Transverse colon (tissue), 4 donors: ENCODE measurements at places on chromosomes 12 and 14. TPM values are rescaled to one million over a fixed set of nuclear protein-coding genes. Genes with fewer than 3 reads are reported as not detected.
A peak's percentile ranks its signal among the peaks of the same experiment; 100 is the strongest.

GRCh38 chr12:21516281-21516680 lies 9.8 kb upstream of the SPX start:
- H3K4me1 ChIP-seq, result no peaks in the 10 kb centered on the region
- no peak overlapping the region for H3K4me3 ChIP-seq
- peaks cover 38% of the 10 kb centered on the region for H3K36me3 ChIP-seq
- H3K27me3 ChIP-seq, result no peaks in the 10 kb centered on the region
- no peak overlapping the region for H3K27ac ChIP-seq

DNA sequence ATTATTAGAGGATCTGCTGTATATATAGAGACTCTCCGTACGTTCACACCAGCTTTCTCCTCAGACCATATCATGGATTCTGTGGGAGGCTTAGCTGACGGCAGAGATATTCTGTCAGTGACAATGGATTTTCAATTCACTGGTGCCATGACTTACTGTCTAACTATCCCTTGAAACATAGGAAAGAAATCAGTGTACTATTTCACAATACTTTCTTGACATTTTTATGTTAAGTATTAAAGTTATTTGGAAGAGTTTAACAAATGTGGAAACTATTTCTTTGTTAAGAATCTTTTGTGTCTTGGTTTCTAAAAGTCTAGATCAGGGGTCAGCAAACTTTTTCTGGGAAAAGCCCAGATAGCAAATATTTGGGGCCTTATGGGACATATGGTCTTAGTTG lies 118.5 kb downstream of the GTF2A1 start:
- no peaks in the 10 kb centered on the region for H3K36me3 ChIP-seq
- DNase-seq, result no peak
- H3K4me3 ChIP-seq, result no peak overlapping the region
- H3K27me3 ChIP-seq, result no peaks in the 10 kb centered on the region
- H3K4me1 ChIP-seq, result no peaks in the 10 kb centered on the region

DNA sequence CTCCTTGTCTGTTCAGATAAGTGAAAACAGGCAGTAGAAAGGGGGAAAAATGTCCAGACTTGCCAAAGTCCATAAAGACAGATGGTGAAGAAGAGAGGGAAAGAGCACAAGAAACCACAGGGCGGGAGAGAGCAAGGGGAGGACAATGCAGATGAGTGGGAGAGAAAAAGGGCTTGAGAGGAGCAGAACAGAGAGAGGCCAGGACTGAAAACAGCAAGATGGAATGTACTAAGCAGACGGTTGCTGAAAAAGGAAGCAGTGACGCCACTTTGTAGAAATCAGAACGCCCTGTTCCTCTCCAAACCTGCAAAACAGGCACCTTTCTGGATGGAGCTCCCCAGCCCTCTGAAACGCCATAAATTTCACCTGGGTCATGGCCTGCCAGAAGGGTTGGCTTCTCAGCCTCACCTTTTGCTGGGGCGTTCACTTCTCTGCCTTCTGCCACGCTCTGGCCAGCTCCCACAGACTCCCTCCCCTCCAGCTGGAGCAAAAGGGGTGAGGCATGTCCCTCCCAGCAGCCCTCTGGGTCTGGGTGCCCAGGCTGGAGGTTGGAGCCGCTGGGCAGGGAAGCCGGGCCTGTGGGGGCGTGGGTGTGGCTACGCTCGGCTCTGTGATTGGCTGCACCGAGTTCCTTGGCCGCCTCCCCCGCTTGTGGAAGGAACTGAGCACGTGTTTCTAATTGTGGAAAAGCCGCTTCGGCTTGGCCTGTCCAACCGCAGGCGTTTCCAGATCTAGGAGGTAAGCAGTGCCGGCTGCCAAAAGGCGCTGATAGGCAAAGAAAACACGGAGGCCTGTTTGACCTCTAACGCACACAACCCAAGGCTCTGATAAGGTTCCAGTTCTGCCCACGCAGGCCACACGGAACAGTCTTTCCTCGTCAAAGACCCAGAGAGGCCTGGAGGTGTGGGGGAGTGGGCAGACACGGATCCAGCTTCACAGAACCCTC lies 29.3 kb downstream of the SLC7A8 start:
- peak overlapping the region; percentile 77 for H3K27ac ChIP-seq
- H3K27me3 ChIP-seq, result no peaks in the 10 kb centered on the region
- H3K4me1 ChIP-seq, result peaks cover 10% of the 10 kb centered on the region
- H3K4me3 ChIP-seq, result peak overlapping the region; percentile 19
- DNase-seq, result peak; percentile 85

DNA sequence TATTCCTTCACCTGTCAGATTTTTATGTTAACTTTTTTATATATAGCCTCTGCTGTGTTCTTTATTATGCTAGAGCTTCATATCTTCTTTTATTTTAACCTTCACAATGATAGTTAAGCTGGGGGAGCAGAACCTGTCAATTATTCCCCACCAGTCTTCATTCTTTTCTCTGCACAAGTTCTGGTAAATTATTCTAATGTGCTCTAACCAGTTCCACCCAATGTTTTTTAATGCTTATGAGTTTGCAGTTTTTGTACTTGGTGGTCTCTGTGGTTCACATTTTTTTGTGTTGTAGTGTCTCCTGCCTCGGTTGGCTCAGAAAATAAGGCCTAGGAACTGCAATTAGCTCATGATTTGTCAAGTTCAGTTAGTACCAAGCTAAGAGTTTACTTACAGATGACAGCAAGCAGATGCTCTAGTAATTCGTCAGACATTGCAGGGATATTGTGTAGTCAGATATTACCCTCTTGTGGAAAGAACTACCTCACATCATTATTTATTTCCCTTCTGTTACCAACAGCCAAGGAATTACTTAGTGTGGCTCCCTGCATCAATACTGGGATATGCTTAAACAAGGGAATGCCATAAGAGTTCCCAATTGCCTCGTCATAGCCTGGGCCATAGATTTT lies 14.5 kb downstream of the DYRK2 start:
- no peak overlapping the region for H3K4me3 ChIP-seq
- no peaks in the 10 kb centered on the region for H3K36me3 ChIP-seq

DNA sequence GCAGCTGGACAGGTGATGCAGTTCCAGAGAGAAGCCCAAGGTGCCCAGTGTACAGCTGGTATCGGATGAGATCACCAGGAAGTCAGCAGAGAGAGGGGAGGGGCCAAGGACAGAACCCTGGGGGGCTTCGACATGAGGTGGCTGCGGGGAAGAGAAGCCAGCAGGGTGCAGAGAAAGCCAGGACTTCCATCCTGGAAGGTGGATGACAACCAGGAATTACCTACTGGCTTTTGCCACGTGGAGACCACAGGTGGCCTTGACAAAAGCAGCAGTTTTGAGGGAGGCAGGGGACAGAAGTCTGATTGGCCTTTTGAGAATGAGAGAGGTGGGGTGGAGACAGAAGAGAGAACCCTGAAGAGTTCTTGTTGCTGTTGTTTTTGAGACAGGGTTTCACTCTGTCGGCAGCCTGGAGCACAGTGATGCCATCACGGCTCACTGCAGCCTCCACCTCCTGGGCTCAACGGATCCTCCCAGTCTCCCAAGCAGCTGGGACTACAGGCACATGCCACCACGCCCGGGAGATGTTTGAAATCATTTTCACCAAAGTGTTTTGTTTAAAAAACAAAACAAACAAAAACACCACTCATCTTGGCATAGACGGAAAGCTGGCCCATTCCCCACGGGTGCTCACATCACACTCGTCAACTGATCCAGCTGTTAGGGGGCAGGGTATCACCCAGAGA lies 35.2 kb downstream of the CDC42BPB start:
- no peak overlapping the region for H3K4me3 ChIP-seq
- no peaks in the 10 kb centered on the region for H3K36me3 ChIP-seq
- no peaks in the 10 kb centered on the region for H3K27me3 ChIP-seq
- no peak for DNase-seq

Gene KIF21A
- 33.6 TPM for total RNA-seq

DNA sequence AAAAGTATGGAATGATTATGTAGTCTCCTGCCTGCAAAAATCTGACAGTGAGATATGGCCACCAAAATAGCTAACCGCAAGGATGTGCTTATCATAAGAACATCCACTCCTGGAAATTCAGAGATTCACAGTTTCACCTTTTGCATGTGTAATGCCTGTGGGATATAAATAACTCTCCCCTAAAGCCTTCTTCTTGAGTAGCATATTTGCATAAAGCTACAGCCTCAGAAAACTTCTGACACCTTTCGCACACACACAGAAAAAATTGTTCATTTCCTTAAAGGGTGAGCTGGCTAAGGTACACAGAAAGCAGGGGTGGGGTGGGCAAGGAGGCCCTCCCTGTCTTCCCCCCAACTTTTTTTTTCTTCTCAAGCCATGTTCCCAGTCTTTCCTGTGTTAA lies 3.1 kb upstream of the IGF1 start:
- no peaks in the 10 kb centered on the region for H3K36me3 ChIP-seq
- DNase-seq, result no peak
- no peaks in the 10 kb centered on the region for H3K27me3 ChIP-seq
- H3K4me1 ChIP-seq, result peaks cover 31% of the 10 kb centered on the region

- no peaks in the 10 kb centered on the region for H3K36me3 ChIP-seq
- H3K4me1 ChIP-seq, result no peaks in the 10 kb centered on the region
- H3K27me3 ChIP-seq, result no peaks in the 10 kb centered on the region
- DNase-seq, result no peak
- no peak overlapping the region for H3K4me3 ChIP-seq
- no peak overlapping the region for H3K27ac ChIP-seq
Observed at GRCh38 chr12:89200217-89200616, 152.1 kb downstream of the DUSP6 start.

Gene KLRC2
- 0.80 TPM for total RNA-seq
